ENCODE measurements at places on chromosomes 6 and 20.

GRCh38 chr6:138001750-138002349 lies 105.4 kb downstream of the PERP start:
- H3K36me3 ChIP-seq, result no peaks in the 10 kb centered on the region
- no peak overlapping the region for H3K27ac ChIP-seq
- no peak overlapping the region for H3K4me3 ChIP-seq
- no peaks in the 10 kb centered on the region for H3K27me3 ChIP-seq

- no peaks in the 10 kb centered on the region for H3K27me3 ChIP-seq
- H3K4me1 ChIP-seq, result no peaks in the 10 kb centered on the region
These were observed 8.8 kb downstream of the TXNDC5 start for GRCh38 chr6:7901780-7902179.

DNA sequence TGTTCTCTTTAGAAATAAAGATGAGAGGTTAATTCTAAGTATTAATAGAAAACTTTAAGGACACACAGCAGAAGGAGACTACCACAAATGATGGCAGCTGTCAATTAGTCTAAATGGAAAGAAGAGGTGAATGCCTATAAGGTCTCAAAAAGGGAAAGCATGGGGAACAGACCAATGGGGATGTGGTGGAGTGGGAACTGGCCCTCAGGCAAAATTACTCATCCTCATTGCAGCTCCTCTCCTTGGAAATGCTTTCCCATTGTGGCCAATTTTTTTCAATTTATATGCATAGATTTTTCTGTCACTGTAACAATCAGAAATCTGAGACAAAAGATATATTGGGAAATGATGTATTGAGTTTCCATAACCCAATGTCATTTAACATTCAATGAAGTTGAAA lies 222.9 kb upstream of the DEFB112 start:
- H3K36me3 ChIP-seq, result no peaks in the 10 kb centered on the region
- no peaks in the 10 kb centered on the region for H3K4me1 ChIP-seq
- H3K27me3 ChIP-seq, result no peaks in the 10 kb centered on the region
- no peak for DNase-seq
- no peak overlapping the region for H3K27ac ChIP-seq

GRCh38 chr20:50274570-50275430 lies 84.2 kb downstream of the CEBPB start:
- no peak overlapping the region for H3K27ac ChIP-seq
- H3K4me3 ChIP-seq, result no peak overlapping the region
- H3K4me1 ChIP-seq, result peaks cover 15% of the 10 kb centered on the region
- H3K27me3 ChIP-seq, result no peaks in the 10 kb centered on the region

DNA sequence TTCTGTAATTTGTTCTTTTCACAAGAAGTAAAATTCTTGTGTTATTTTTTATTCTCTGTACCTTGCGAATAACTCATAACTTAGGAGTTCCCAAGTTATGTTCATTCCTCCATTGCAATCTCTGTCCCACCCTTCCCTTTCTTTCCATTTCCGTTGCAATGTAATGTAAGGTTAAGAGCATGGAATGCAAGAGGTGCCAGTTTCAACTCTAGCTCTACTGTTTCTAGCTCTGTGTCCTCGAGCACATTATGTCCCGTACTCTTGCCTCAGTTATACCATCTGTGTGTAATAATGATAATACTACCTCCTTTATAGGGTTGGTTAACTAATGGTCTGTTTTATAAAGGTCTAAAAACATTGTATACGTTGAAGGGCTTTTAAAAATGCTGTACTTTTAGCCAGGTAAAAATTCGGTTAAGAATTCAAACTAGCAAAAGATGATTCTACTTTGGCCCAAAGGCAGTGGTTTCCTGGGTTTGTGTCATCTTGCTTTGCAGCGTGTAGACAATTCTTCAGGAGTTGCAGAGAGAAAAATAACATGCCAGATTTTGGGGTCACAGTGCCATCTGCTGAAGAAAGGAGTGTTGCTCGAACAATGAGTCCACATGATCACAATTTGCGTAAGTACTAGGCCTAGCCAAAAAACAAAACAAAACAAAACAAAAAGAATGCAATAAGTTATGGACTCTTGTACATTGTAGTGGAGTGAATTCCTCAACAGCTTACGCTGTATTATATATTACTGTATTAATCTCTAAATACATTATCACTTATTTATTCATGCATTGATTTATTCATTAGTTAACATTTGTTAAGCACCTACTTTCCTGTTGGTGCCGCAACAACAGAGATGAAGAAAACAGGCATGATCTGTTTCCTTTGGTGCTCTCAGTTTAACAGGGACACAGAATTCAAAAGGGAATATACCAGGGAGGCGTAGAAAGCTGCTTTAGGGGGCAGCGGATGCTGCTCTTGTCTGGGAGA lies 10.0 kb upstream of the PFDN4 start:
- no peaks in the 10 kb centered on the region for H3K4me1 ChIP-seq
- no peak overlapping the region for H3K4me3 ChIP-seq
- H3K36me3 ChIP-seq, result no peaks in the 10 kb centered on the region
- no peaks in the 10 kb centered on the region for H3K27me3 ChIP-seq

DNA sequence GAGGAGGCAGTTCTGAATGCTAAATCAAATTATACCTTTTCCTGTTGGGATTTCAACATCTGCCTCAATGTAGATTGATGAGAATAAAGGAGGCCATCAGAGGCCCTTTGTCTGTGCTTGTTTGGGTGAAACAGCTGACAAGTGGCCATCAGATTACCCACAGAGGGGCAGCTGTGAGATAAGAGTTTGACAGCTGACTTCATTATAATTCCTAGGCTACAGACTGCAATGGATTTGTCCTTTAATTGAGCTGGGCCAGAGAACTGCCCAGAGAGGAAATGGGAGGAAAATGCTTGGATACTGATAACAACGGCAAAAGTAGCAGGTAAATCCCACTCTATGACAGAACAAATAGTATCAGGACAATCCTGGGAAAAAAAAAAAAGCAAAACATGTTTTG lies 649.4 kb downstream of the HDGFL1 start:
- no peak for DNase-seq
- no peaks in the 10 kb centered on the region for H3K4me1 ChIP-seq
- no peaks in the 10 kb centered on the region for H3K27me3 ChIP-seq
- H3K27ac ChIP-seq, result no peak overlapping the region
- no peaks in the 10 kb centered on the region for H3K36me3 ChIP-seq

DNA sequence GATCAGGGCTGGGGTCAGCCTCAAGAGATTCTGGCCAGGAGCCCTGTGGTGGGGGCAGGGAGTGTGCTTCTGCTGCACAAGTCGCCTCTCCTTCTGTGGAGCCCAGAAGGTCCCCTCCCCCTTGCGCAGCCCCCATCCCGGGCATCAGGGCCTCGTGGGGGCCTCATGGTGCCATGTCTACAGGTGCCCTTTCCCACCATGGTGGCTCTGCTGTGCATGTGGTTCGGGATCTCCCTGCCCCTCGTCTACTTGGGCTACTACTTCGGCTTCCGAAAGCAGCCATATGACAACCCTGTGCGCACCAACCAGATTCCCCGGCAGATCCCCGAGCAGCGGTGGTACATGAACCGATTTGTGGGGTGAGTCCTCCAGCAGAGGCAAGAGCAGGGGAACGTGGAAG lies 48.1 kb downstream of the TM9SF4 start:
- peaks cover 14% of the 10 kb centered on the region for H3K4me1 ChIP-seq
- no peak overlapping the region for H3K4me3 ChIP-seq
- H3K36me3 ChIP-seq, result peaks cover 19% of the 10 kb centered on the region

DNA sequence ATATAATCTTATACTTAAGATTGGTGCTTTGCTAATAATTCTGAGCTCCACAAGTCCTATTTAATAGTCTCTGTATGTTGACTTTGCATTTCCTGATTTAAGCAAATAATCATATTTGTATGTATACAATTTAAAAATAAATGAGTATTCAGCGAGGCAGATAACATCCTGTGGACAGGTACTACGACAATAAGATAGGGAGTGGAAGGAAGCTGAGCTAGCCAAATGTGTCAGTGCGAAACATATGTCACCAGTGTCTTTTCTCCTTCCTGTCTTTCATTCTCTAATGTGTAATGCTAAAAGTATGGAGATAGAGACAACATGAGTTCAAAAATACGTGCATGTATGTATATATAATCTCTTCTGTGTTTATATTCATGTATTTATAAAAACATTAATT lies 359.6 kb upstream of the KCNQ5 start:
- no peaks in the 10 kb centered on the region for H3K36me3 ChIP-seq
- no peak for DNase-seq
- no peaks in the 10 kb centered on the region for H3K27me3 ChIP-seq
- no peak overlapping the region for H3K27ac ChIP-seq
- H3K4me3 ChIP-seq, result no peak overlapping the region

- peaks cover 58% of the 10 kb centered on the region for H3K4me1 ChIP-seq
- H3K27me3 ChIP-seq, result peaks cover 84% of the 10 kb centered on the region
- H3K36me3 ChIP-seq, result no peaks in the 10 kb centered on the region
- no peak overlapping the region for H3K27ac ChIP-seq
These were observed 5.5 kb upstream of the DLL1 start for GRCh38 chr6:170296423-170296745.

GRCh38 chr20:49724408-49725223 lies 10.9 kb upstream of the B4GALT5 start:
- no peak overlapping the region for H3K27ac ChIP-seq
- H3K4me3 ChIP-seq, result no peak overlapping the region
- peaks cover 11% of the 10 kb centered on the region for H3K4me1 ChIP-seq

DNA sequence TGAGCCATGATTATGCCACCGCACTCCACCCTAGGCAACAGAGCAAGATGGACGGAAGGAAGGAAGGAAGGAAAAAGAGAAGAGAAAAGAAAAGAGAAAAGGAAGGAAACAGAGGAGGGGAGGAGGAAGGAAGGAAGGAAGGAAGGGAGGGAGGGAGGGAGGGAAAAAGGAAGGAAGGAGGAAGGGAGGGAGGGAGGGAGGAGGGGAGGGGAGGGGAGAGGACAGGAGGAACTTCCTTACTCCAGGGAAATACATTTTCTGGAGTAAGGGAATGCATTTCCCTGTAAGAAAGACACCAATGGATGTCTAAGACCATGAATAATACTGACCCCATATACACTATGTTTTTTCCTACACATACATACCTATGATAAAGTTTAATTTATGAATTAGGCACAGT lies 93.2 kb upstream of the NFATC2 start:
- peaks cover 5% of the 10 kb centered on the region for H3K4me1 ChIP-seq
- no peaks in the 10 kb centered on the region for H3K36me3 ChIP-seq
- no peak for DNase-seq
- H3K27ac ChIP-seq, result no peak overlapping the region
- no peaks in the 10 kb centered on the region for H3K27me3 ChIP-seq

DNA sequence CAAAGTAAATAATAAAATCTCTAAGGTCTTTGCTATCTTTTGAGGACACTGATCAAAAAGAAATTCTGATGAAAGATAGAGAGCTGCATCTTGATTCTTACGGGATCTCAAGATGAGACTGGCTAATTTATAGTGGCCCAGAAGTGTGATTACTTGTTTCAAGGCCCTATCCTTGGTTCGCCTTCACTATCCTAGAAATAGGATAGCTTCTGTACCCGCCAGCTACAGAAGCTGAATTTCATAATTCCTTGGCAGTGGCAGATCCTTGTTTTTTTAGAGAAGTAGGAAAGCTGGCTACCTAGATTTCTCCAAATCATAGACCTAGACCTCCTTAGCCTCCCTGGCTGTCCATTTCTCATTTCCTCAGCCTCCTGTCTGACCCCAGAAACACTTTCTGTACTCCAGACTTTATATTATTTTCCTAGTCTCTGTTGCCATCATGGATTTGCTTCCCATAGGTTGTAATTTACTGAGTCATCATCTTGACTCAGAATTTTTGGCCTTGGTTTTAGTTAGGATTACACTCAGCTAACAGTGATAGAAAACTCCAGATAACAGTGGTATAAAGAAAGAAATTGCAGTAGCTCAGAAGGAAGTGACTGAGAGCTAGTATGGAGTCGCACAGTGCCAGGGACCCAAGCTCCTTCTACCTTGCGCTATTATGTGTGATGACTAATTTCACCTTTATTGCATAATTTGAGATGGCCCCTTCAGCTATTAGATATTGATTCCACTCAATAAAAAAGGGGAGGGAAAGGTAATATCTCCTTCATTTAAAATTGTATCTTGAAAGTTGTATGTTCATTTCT lies 27.7 kb downstream of the PHF3 start:
- H3K4me1 ChIP-seq, result no peaks in the 10 kb centered on the region
- H3K27me3 ChIP-seq, result no peaks in the 10 kb centered on the region
- H3K4me3 ChIP-seq, result no peak overlapping the region
- peak overlapping the region; percentile 31 for H3K27ac ChIP-seq
- no peak for DNase-seq

DNA sequence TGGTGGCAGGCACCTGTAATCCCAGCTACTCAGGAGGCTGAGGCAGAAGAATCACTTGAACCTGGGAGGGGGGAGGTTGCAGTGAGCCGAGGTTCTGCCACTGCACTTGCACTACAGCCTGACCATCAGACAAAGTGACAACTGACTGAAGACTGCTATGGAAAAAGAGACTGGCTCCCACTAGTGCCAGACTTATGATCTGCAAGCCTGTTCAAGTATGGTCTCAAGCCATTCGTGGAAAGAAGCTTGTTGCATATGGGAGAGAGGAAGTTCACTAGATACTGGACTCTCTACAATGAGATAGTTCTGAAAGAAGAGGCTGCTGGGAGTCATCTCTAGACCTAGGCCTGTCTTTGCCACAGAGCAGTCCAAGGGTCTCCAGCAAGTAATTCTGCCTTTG lies 26.7 kb downstream of the MDN1 start:
- H3K27me3 ChIP-seq, result no peaks in the 10 kb centered on the region
- H3K27ac ChIP-seq, result no peak overlapping the region
- H3K36me3 ChIP-seq, result peaks cover 3% of the 10 kb centered on the region
- peaks cover 6% of the 10 kb centered on the region for H3K4me1 ChIP-seq
- no peak overlapping the region for H3K4me3 ChIP-seq

- H3K27ac ChIP-seq, result no peak overlapping the region
- no peaks in the 10 kb centered on the region for H3K27me3 ChIP-seq
- peaks cover 23% of the 10 kb centered on the region for H3K4me1 ChIP-seq
- DNase-seq, result no peak
These were observed 2.3 kb downstream of the SPEF1 start for GRCh38 chr20:3778976-3779375.

GRCh38 chr20:56439771-56440291 lies 27.8 kb downstream of the CASS4 start:
- H3K27me3 ChIP-seq, result no peaks in the 10 kb centered on the region
- no peak overlapping the region for H3K4me3 ChIP-seq
- H3K27ac ChIP-seq, result no peak overlapping the region

DNA sequence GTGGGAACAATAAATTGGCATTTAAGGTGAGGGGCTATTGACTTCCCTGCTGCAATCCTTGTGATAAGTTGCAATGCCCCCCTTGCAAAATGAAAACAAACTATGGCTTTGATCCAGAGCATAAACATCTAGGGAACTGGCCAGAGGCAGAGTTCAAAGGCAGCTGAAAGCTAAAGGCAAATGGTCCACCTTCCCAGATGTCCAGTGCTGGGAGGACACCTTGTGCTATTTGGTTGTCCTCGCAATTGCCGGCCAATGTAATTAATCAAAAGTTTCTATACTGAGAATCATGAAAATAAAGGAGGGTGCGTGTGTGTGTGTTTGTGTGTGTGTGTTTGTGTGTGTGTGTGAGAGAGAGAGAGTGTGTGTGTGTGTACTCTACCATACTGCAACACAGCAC lies 337.4 kb downstream of the CBLN4 start:
- no peak overlapping the region for H3K4me3 ChIP-seq
- no peaks in the 10 kb centered on the region for H3K36me3 ChIP-seq
- no peaks in the 10 kb centered on the region for H3K27me3 ChIP-seq
- no peaks in the 10 kb centered on the region for H3K4me1 ChIP-seq

Measured in common myeloid progenitor, CD34-positive (primary cell).